T-helper 1 cell treated with Interleukin-12 subunit alpha and Interleukin-12 subunit beta and Interleukin-4 antibody, amounts not matched to agents 30 ng/mL and 1 ng/mL, for 36 hours (primary cell): ENCODE measurements at places on chromosomes 2 and 18. TPM values are rescaled to one million over a fixed set of nuclear protein-coding genes. Genes with fewer than 3 reads are reported as not detected.

Gene MARCO
- not detected in 2 replicates for total RNA-seq

Gene AGXT
- total RNA-seq: not detected in 2 replicates

Gene LMAN2L
- 8.8 and 9.2 TPM in 2 replicates for total RNA-seq

Gene PREPL
- 23.7 and 27.1 TPM in 2 replicates for total RNA-seq

Gene LIMS2
- 12.4 and 13.9 TPM in 2 replicates for total RNA-seq

Gene MDH1B
- total RNA-seq: 0.15 TPM in 1 of 2 replicates, not detected in the other

Gene SLC5A7
- not detected in 2 replicates for total RNA-seq

Gene UPP2
- total RNA-seq: 0.07 TPM in 1 of 2 replicates, not detected in the other

Gene RESP18
- not detected in 2 replicates for total RNA-seq

Gene MARS2
- 12.8 and 14.7 TPM in 2 replicates for total RNA-seq

Gene GYPC
- 113 and 120 TPM in 2 replicates for total RNA-seq

Gene SYT4
- not detected in 2 replicates for total RNA-seq

Gene IL1F10
- total RNA-seq: not detected in 2 replicates

Gene EVX2
- total RNA-seq: not detected in 2 replicates

Gene CD8B
- total RNA-seq: 1.0 and 2.8 TPM in 2 replicates

Gene KCNIP3
- not detected in 2 replicates for total RNA-seq

Gene ANTXR1
- 0.07 and 0.15 TPM in 2 replicates for total RNA-seq

Gene CIB4
- not detected in 2 replicates for total RNA-seq

Gene PDE11A
- not detected in 2 replicates for total RNA-seq

Gene DCDC2C
- not detected in 2 replicates for total RNA-seq

Gene SCTR
- not detected in 2 replicates for total RNA-seq

Gene TMEM163
- total RNA-seq: 0.29 and 0.76 TPM in 2 replicates

Gene CHST9
- not detected in 2 replicates for total RNA-seq

Gene TYW5
- total RNA-seq: 11.6 and 13.4 TPM in 2 replicates

Gene ICOS
- 63.1 and 64.1 TPM in 2 replicates for total RNA-seq

Gene SLC11A1
- total RNA-seq: 0.32 and 0.34 TPM in 2 replicates

Gene ASTL
- total RNA-seq: 1.1 TPM in 1 of 2 replicates, not detected in the other

Gene RAB17
- total RNA-seq: not detected in 2 replicates

Gene ABCB6
- total RNA-seq: 22.7 and 25.5 TPM in 2 replicates

Gene LAMA1
- total RNA-seq: not detected in 2 replicates

Gene EPB41L3
- total RNA-seq: 2.8 and 2.9 TPM in 2 replicates

Gene LRRC30
- not detected in 2 replicates for total RNA-seq

Gene CXCR4
- 247 and 248 TPM in 2 replicates for total RNA-seq

Gene KLHL30
- not detected in 2 replicates for total RNA-seq

Gene GRP
- total RNA-seq: not detected in 2 replicates

Gene LYPD6
- not detected in 2 replicates for total RNA-seq

Gene MAPK4
- total RNA-seq: not detected in 2 replicates

Gene FHL2
- total RNA-seq: 4.8 and 5.7 TPM in 2 replicates

Gene REEP1
- 0.10 and 0.12 TPM in 2 replicates for total RNA-seq

Gene FEV
- not detected in 2 replicates for total RNA-seq

Gene FSIP2
- total RNA-seq: 0.27 TPM in 2 replicates

Gene MTCL1
- 0.42 and 0.56 TPM in 2 replicates for total RNA-seq

Gene FOXI3
- not detected in 2 replicates for total RNA-seq

Gene ANKRD30B
- total RNA-seq: not detected in 2 replicates

Gene SLC20A1
- total RNA-seq: 212 and 216 TPM in 2 replicates

Gene HTR2B
- total RNA-seq: not detected in 2 replicates

Gene NTSR2
- not detected in 2 replicates for total RNA-seq

Gene ABCG5
- not detected in 2 replicates for total RNA-seq

Gene GKN2
- total RNA-seq: not detected in 2 replicates

Gene CNGA3
- total RNA-seq: not detected in 2 replicates

Gene ABCB11
- 0.05 TPM in 1 of 2 replicates, not detected in the other for total RNA-seq

Gene HRH4
- 0.17 and 0.20 TPM in 2 replicates for total RNA-seq

Gene LGALSL
- 0.64 and 1.3 TPM in 2 replicates for total RNA-seq

Gene IL1A
- total RNA-seq: 1.7 and 2.0 TPM in 2 replicates

Gene BZW1
- 267 and 276 TPM in 2 replicates for total RNA-seq

Gene ARL4C
- total RNA-seq: 369 and 375 TPM in 2 replicates

Gene C2orf92
- 12.4 and 15.6 TPM in 2 replicates for total RNA-seq

Gene TUBA4B
- total RNA-seq: 0.17 TPM in 1 of 2 replicates, not detected in the other
